ENCODE measurements at places on chromosomes 7 and 10. TPM values are rescaled to one million over a fixed set of nuclear protein-coding genes. Genes with fewer than 3 reads are reported as not detected.
A peak's percentile ranks its signal among the peaks of the same experiment; 100 is the strongest.

DNA sequence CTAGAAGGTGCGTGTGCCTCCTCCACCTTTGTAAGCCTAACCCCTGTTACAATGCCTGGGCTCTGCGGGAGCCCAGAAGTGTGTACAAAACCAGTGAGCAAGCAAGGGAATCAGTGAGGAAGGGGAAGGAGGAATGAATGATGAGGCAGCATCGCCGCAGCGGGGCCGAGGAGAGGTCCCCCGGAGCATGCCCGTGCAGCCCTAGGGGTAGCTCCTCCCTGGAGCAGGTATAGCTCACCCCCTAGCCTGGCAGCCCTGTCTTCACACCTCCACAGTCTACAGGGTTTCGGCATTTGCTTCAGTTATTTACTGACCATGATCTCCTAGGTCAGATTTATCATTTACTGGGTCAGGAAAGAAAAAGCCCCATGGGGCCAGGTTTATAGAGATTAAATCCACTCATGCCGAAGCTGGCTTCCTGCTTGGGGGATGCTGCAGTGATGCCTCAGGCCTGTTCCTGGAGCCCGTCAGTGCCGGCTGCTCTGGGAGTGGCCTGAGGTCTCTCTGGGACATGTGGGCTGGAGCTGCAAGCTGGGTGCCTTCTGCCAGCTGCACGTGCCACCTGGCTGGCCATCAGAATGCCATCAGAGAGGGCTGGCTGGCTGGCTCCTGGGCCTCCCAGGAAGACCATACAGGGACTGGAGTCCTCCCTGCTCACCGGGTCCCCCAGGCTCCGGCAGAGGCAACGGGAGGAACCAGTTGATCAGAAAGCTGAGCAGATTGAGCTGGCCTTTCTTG is 138.9 kb downstream of the GRK5 start:
- no peak overlapping the region for H3K4me3 ChIP-seq
- H3K27me3 ChIP-seq, result no peaks in the 10 kb centered on the region
- H3K27ac ChIP-seq, result no peak overlapping the region
- peaks cover 54% of the 10 kb centered on the region for H3K4me1 ChIP-seq
- peaks cover 8% of the 10 kb centered on the region for H3K36me3 ChIP-seq

DNA sequence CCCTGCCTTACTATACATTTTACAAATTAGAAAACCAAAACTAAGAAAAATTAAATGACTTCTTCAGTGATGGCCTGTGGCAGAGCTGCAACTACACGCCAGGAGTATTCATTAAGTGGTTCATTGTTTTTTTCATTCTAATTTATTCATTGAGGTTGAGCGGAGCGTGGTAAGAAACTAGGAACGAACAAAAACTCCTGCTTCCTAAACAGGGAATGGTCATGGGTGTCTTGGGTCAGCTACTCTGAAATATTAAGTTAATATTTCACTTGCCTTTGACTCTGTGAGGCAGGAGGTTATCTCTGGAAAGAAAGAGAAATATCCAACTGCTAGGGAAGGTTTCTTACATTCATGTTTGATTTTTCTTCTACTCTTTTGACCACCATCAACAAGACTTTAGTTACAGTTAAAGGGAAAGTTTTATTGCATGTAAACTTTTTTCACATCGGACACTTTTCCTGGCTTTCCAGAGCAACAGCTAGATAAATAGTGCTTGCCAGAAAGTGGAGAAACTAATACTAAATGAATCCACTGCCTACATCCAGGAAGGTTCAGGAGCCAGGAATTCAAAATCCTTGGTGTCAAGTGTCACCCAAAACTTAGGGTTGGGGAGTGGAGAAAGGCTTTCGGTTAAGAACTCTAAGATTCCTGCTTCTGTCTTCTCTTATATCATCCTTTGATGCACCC is 896 bp upstream of the GNG11 start:
- H3K27me3 ChIP-seq, result no peaks in the 10 kb centered on the region
- no peak for DNase-seq
- H3K4me3 ChIP-seq, result peak overlapping the region; percentile 63
- no peaks in the 10 kb centered on the region for H3K36me3 ChIP-seq
- H3K27ac ChIP-seq, result peak overlapping the region; percentile 86

- H3K4me3 ChIP-seq, result no peak overlapping the region
- H3K36me3 ChIP-seq, result no peaks in the 10 kb centered on the region
- H3K27ac ChIP-seq, result no peak overlapping the region
- H3K27me3 ChIP-seq, result peaks cover 8% of the 10 kb centered on the region
- no peaks in the 10 kb centered on the region for H3K4me1 ChIP-seq
- no peak for DNase-seq
Observed at GRCh38 chr10:47241256-47241655, 58.7 kb upstream of the GDF10 start.

DNA sequence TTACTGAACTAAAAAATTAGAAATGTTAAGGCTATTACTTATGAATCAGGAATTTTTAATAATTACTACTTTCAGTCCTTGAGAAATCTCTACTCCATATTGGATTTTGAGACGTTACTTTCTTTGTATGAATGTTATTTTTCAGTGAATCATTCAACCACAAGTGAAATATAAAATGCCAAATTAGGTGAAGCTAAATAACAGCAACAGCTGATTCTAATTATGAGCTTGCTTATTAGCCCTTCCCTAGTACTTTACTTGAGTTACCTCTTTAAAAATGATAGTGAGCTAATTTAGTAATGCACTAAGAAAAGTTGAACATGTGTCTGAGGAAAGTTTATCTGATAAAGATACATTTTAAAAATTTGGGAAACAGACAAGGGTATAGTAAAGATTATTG is 51.4 kb downstream of the PCGF5 start:
- H3K36me3 ChIP-seq, result peaks cover 47% of the 10 kb centered on the region
- H3K27ac ChIP-seq, result no peak overlapping the region
- H3K27me3 ChIP-seq, result no peaks in the 10 kb centered on the region
- no peak for DNase-seq
- H3K4me3 ChIP-seq, result no peak overlapping the region

- no peak overlapping the region for H3K27ac ChIP-seq
- H3K4me3 ChIP-seq, result no peak overlapping the region
- no peaks in the 10 kb centered on the region for H3K4me1 ChIP-seq
- H3K27me3 ChIP-seq, result no peaks in the 10 kb centered on the region
Observed at GRCh38 chr7:121011401-121011800, 22.9 kb downstream of the CPED1 start.

Gene CHCHD1
- total RNA-seq, result 11.2 TPM

DNA sequence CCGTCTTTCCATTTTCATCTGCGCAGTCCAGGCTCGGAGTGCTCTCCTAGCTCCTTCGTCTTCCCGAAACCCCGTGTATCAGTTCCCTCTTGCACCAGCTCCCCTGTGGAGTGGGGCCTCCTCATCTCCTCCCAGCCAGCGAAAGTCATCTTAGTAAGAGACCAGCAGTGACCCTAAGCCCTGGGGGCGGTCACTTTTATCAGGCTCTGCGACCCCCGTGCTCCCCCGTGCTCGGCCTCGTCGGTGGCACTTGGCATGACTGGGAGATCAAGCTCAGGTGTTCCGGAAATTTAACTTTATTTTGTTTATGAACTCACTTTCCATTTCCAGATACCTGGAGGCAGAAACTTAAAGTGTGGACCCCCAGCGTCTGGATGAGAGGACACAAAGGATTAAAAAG is 574 bp upstream of the ECHDC3 start:
- H3K36me3 ChIP-seq, result no peaks in the 10 kb centered on the region
- peak overlapping the region; percentile 56 for H3K4me3 ChIP-seq
- H3K27me3 ChIP-seq, result no peaks in the 10 kb centered on the region
- peak overlapping the region; percentile 87 for H3K27ac ChIP-seq

- peaks cover 65% of the 10 kb centered on the region for H3K27me3 ChIP-seq
- H3K4me1 ChIP-seq, result peaks cover 12% of the 10 kb centered on the region
- H3K27ac ChIP-seq, result no peak overlapping the region
- DNase-seq, result peak; percentile 75
- no peaks in the 10 kb centered on the region for H3K36me3 ChIP-seq
Observed at GRCh38 chr10:132836248-132836831, 50.4 kb upstream of the NKX6-2 start.

GRCh38 chr7:72430531-72430930 is 18.4 kb upstream of the CALN1 start:
- H3K27me3 ChIP-seq, result no peaks in the 10 kb centered on the region
- H3K36me3 ChIP-seq, result no peaks in the 10 kb centered on the region
- no peaks in the 10 kb centered on the region for H3K4me1 ChIP-seq
- H3K4me3 ChIP-seq, result no peak overlapping the region

DNA sequence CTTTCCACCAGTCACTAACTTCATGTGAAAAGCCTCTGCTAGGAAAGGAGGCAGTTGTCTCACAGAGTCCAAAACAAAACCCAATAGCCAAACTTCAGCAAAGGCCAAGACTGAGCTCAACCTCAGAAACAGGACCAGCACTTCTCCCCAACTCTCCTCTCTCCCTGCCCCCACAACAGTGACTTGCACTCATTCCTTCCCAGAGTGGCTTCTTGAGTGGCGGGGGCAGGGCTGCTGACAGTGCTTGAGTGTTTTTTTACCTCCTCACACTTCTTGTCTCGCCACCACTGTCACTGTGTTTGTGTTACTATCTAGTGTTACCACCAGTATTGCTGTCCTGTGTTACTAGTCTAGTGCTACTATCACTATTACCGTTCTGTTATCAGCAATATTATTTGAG is 206.8 kb downstream of the KLF6 start:
- H3K4me3 ChIP-seq, result no peak overlapping the region
- DNase-seq, result no peak
- no peaks in the 10 kb centered on the region for H3K27me3 ChIP-seq
- H3K36me3 ChIP-seq, result no peaks in the 10 kb centered on the region

DNA sequence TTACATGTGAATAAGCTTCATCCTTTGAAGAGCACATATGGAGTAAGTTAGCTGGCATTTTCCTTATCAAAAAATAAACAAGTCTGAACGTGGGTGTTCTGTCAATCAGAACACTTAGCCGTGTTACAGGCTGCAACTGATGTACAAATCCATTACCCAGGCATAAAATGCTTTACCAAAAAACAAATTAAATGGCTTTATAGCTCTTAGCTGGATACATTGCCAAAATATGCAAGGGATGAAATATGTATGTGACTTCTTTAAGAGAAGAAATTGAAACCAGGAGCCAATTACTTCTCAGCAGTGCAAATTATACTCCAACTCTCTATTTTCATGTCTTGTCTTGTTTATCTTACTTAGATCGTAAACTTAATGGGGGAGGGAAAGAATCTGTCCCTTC is 214.8 kb downstream of the DGKB start:
- H3K27me3 ChIP-seq, result no peaks in the 10 kb centered on the region
- H3K4me1 ChIP-seq, result no peaks in the 10 kb centered on the region
- no peak overlapping the region for H3K4me3 ChIP-seq

Gene SPDYE9
- total RNA-seq, result not detected

- H3K36me3 ChIP-seq, result no peaks in the 10 kb centered on the region
- no peak overlapping the region for H3K4me3 ChIP-seq
- H3K27me3 ChIP-seq, result no peaks in the 10 kb centered on the region
- no peak for DNase-seq
- no peaks in the 10 kb centered on the region for H3K4me1 ChIP-seq
- H3K27ac ChIP-seq, result no peak overlapping the region
Observed at GRCh38 chr7:10104292-10104691, 869.4 kb upstream of the PHF14 start.

DNA sequence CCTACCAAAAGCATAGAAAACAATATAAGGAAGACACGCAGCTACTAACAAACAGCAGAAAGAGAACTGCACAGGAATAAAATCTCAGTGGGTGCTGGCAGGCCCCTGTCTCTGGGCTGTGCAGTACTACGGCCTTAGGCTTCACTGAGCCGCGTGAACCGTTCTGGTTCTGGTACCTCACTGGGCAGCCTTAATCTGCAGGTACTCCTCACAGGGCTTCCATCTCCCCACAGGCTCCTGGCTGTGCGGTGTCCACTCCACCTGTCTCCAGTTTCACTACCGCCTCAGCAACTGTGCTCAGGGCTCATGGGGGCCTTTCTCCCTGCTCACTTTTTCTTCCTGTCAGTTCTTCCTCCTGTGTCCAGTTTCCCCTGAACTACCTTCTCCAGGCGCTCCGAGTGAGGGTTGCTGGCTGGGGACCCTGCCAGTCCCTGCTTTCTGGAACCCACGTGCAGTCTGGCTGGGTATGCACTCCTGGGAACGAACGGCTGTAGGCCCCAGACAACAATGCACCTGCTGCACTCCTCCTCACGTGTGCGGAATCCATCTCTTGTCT is 75.7 kb downstream of the VIPR2 start:
- no peaks in the 10 kb centered on the region for H3K36me3 ChIP-seq
- no peaks in the 10 kb centered on the region for H3K27me3 ChIP-seq
- no peak overlapping the region for H3K4me3 ChIP-seq

- peaks cover 17% of the 10 kb centered on the region for H3K4me1 ChIP-seq
- H3K27ac ChIP-seq, result no peak overlapping the region
Observed at GRCh38 chr7:130114374-130114773, 44.0 kb downstream of the KLHDC10 start.

DNA sequence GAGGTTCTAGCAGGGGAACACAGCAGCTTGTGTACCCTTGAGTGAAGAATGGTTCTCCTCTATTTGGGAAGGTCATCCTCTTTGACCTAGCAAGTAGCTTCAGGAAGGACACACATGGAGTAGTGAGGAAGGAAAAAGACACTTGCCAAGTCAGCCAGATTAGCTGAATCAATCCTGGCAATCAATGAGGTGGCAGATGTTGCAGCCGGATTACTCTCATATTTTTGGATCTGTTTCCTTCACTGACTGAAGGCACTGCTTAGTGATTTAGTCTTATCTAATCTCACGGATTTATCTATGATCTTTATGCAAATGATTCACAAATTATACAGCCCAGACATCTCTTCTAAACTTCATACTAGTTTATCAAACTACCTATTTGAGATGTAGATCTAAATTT is 218.8 kb downstream of the GPR158 start:
- H3K27ac ChIP-seq, result no peak overlapping the region
- DNase-seq, result no peak
- H3K27me3 ChIP-seq, result no peaks in the 10 kb centered on the region

- no peaks in the 10 kb centered on the region for H3K36me3 ChIP-seq
- no peaks in the 10 kb centered on the region for H3K4me1 ChIP-seq
- no peak for DNase-seq
- H3K27me3 ChIP-seq, result no peaks in the 10 kb centered on the region
Observed at GRCh38 chr10:67043041-67043440, 117.2 kb downstream of the LRRTM3 start.

Gene TMEM196
- total RNA-seq, result not detected

GRCh38 chr7:116576350-116577319 is 51.8 kb downstream of the CAV1 start:
- H3K4me1 ChIP-seq, result no peaks in the 10 kb centered on the region
- H3K27me3 ChIP-seq, result no peaks in the 10 kb centered on the region
- H3K4me3 ChIP-seq, result no peak overlapping the region
- DNase-seq, result no peak

GRCh38 chr10:119235356-119235755 is 28.0 kb downstream of the GRK5 start:
- H3K27me3 ChIP-seq, result no peaks in the 10 kb centered on the region
- no peak overlapping the region for H3K4me3 ChIP-seq
- no peak for DNase-seq
- peaks cover 40% of the 10 kb centered on the region for H3K4me1 ChIP-seq

- H3K27me3 ChIP-seq, result no peaks in the 10 kb centered on the region
- no peaks in the 10 kb centered on the region for H3K4me1 ChIP-seq
- H3K4me3 ChIP-seq, result no peak overlapping the region
- H3K27ac ChIP-seq, result no peak overlapping the region
Observed at GRCh38 chr7:94466516-94466915, 43.1 kb upstream of the CASD1 start.

- no peaks in the 10 kb centered on the region for H3K36me3 ChIP-seq
- H3K27me3 ChIP-seq, result no peaks in the 10 kb centered on the region
- H3K4me3 ChIP-seq, result no peak overlapping the region
- peaks cover 8% of the 10 kb centered on the region for H3K4me1 ChIP-seq
Observed at GRCh38 chr7:26013551-26014083, 138.4 kb upstream of the NFE2L3 start.

GRCh38 chr7:55490099-55490498 is 82.2 kb downstream of the VOPP1 start:
- H3K27me3 ChIP-seq, result no peaks in the 10 kb centered on the region
- no peak overlapping the region for H3K4me3 ChIP-seq
- H3K36me3 ChIP-seq, result peaks cover 73% of the 10 kb centered on the region
- no peaks in the 10 kb centered on the region for H3K4me1 ChIP-seq

- H3K4me3 ChIP-seq, result no peak overlapping the region
- H3K27ac ChIP-seq, result no peak overlapping the region
- H3K27me3 ChIP-seq, result no peaks in the 10 kb centered on the region
- H3K4me1 ChIP-seq, result peaks cover 9% of the 10 kb centered on the region
- no peak for DNase-seq
Observed at GRCh38 chr7:37119296-37119860, 329.3 kb downstream of the ELMO1 start.
